DMS153 (cell line): ENCODE measurements at places on chromosomes 16 and 17.

DNA sequence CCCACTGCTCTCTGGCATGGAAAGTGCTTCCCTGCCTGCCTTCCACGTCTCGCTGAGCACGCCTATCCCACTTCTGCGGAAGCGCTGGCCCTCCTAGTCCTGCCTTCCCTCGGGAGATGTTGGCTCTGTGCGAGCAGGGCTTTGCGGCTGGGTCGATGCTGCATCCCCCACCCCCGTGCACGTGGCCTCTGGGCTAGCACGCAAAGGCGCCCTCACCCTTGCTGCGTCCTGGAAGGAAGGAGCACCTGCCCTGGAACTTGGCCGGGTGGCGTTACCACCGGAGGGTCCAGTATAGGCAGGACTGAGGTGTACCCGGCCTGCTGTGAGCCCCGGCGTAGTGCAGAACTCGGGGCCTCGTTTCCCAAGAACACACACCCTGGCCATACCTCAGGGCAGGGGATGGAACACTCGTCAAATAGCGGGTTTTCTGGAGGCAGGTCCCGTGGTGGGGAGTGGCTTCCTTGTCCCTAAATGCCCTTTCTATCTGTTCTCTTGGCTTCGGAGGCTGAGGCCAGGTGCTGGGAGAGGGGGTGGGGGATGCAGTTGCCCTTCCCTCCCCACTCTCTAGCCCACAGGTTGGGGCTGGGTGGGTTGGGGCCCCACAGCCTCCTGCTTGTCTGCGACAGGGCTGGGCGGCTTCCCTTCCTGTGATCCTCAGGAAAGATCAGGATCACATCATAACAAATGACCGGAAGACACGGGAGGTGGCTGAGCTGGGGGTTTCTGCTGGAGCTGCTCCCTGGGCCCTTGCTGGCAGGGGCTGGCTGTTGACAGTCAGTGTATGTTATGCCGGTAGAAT lies 17.4 kb downstream of the BAIAP2 start:
- DNase-seq = no peak

- no peak for DNase-seq
Measured at GRCh38 chr16:87369117-87369765, 14.3 kb downstream of the FBXO31 start.

DNA sequence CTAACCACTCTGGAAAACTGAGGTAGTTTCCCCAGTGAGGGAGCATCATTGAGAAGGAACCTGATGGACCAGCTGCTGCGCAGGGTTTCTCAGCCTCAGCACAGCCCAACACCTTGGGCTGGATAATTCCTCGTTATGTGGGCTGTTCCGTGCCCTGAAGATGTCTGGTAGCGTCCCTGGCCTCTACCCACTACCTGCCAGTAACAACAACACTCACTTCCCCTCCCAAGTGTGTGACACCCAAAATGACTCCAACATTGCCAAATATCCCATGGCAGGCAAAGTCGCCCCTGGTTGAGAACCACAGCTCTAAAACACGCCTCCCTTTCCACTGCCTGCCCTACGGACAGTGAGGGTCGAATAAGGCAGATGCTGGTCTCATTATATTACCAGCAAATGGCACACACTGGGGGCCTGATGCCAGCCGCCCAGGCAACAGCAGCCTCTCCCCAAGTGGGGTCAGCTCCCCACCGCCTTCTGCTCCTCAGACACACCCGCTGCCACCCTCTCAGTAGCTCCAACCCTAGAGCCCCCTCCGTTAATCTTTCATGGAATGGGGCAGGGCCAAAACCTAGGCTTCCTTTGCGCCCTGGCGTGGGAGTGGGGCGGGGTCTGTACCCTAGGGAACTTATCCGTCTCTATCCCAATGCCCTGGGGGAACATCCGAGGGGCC lies 1.0 kb downstream of the RHBDF2 start:
- no peak for DNase-seq

GRCh38 chr16:62018301-62019060 lies 17.8 kb downstream of the CDH8 start:
- no peak for DNase-seq

GRCh38 chr17:65956814-65957213 lies 235.1 kb downstream of the CEP112 start:
- DNase-seq = no peak

DNA sequence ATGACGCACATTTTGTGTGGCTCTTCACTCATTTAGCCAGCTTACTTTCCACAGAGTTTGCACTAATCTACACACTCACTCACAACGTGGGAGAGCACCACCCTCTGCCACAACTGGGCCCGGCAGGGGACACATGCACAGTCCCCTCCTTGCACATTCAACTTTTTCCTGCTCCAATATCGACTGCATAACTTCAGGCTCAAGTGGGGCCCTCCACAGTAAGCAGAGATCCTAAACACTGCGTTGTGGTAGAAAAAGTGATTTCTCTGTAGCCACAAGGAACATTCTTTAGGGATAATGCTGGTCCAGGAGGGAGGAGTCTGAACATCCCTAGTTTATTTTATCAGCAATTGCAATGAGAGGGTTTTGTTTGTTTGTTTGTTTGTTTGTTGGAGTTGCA lies 40.0 kb downstream of the MRPS23 start:
- DNase-seq = no peak

GRCh38 chr17:79806446-79806760 lies 9.5 kb upstream of the CBX8 start:
- DNase-seq = no peak

DNA sequence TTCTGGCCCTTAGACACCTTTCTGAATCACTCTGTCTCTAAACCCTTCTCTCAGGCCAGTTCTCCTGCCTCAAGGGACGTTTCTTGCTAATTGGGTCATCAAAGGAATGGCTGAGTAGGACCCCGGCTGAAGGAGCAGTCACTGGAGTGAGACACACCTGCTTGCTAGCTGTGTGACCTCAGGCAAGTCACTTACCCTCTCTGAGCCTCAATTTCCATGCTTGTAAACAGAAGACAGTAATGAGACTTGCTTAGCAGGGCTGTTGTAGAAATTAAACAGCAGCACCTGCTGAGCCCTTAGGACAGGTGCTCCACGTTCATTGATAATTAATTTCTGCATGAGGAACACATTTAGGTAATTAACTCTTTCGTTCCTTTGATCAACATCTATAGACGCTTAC lies 6.8 kb downstream of the CIBAR2 start:
- no peak for DNase-seq

DNA sequence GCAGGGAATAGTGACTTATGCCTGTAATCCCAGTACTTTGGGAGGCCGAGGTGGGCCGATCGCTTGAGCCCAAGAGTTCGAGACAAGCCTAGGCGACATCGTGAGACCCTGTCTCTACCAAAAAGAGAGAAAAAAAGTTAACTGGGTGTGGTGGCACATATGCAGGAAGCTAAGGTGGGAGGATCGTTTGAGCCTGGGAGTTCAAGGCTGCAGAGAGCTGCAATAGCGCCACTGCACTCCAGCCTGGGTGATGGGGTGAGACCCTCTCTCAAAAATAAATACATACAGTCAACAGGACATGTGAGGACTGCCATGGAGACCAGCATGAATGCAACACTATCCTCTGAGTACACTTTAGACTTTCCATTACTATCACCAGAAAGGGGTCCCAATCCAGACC lies 15.4 kb upstream of the ST6GALNAC2 start:
- no peak for DNase-seq

DNA sequence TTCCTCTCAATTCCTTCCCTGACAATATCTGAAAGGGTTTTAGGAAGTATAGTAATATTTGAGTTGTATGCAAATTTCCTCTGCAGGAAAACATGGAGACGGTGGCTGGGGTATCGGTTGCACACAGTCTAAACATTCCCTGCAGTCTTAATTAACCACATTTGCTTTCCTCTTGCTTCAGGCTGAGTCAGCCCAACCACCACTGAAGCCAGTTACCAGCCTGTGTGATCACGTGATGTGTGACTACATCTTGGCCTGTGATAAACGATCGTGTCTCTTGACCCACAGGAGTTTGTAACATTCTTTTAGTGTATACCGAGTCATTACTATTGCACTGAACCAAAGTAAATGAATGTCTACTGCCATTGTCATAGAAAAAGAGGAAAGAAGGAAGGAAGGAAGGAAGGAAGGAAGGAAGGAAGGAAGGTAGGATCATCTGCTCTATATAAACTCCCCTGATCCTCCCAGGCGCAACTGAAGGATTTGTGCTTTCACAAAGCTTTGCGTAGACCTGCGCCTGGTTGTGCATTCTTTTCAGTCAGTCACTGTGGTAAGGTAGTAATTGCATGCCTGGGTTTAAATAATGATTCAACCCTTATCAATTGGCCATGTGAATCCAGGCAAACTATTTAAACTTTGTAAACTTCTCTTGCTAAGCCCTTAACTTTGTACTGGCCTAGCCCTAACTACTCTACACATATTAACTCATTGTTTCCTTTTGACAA lies 280.6 kb upstream of the SALL1 start:
- peak; percentile 14 for DNase-seq

- peak; percentile 11 for DNase-seq
Measured at GRCh38 chr16:84156342-84156784, 11.3 kb downstream of the DNAAF1 start.

DNA sequence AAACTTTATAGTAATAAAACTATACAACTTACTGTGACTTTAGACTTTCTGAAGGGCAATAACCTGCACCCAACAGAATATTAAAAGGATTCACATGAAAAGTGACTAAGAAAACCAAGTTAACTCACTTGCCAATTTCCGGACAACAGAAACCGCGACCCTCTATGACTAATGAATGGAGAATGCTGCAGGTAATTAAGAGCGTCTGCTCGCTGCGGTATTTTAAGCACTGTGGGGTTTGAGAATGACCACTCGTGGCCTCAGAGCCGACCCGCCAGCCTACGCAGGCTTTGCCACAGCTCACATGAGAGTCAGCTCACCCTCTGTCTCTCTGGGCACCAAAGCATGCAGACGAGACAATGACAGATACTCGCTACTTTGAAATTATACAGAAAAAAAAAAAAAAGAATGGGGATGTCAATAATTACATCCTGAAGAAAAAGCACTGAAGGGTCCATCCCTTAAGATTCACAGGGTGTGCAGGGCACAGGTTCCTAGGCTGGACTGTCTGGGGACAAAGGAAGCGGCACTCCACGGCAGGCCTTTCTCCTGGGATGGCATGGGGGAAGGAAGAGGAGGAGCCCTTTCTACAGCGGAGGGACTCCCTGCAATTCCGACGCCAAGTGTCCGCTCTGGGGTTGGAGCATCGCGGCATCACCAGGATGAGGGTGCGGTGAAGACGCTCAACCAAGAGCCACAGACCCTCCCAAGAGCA lies 35.0 kb downstream of the ZCCHC14 start:
- DNase-seq = no peak

DNA sequence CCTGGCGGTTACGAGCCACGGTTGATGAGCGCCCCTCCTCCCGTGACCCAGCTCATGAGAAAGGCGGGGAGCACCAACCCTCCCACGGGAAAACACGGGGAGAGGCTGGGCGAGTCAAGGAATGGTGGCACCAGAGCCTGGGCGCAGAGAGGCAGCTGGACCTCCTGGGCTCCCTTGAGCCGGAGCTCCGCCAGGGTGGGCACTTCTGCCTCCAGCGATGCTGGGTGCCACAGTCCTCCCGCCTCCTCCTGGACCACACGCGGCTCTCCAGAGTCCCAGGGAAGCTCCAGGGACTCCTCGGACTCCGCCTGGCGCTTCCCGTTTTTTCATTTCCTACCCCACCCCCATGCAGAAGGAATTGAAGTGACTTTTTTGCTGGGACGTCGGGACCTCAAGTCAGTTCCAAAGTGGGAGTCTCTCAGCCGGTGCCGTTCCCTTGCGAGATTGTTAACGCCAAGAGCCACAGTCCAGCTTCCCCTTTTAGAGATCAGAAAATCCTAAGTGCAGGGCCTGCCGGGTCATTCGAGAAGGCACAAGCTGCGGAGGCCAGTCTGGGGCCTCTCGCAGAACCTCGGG lies 6.6 kb upstream of the CBX8 start:
- no peak for DNase-seq
